ENCODE measurements at places on chromosomes 2 and 18.

GRCh38 chr18:36035253-36035652, 32.1 kb downstream of the RPRD1A start:
- no peak for DNase-seq

DNA sequence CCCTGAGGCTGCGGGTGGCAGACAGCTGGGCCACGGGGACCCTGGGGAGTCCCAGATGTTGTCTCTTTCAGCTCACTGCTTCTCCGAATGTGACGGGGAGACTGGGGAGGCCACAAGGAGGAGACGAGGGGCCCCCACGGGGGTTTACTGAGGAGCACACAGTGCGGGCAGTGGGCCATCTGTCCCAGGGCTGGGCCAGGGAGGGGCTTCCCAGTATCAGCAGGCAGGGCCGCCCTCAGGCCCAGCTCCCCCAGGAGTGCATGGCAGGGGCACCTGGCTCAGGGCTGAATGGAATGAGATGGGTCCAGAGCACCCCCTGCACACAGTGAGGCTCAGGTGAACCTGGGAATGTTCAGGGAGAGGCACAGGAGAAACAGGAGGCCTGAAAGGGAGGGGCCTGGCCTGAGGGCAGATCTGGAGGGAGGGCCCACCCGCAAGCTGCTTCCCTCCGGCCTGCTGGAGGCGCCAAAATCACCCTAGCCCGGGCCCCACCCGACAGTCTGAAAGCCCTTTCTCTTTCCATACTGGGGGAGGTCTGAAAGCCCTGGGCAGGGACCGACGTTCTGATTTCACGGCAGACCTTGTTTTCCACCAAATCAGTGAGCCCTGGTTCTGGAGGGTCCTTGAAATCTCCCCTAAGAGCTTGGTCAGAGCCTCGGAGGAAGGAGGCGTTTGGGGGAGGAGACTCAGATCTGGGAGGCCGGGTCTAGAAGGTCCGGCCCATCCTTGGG, 35.5 kb upstream of the PTMA start:
- no peak for DNase-seq

- DNase-seq: no peak
Observed at GRCh38 chr2:21890716-21891115, 766.9 kb downstream of the TDRD15 start.

DNA sequence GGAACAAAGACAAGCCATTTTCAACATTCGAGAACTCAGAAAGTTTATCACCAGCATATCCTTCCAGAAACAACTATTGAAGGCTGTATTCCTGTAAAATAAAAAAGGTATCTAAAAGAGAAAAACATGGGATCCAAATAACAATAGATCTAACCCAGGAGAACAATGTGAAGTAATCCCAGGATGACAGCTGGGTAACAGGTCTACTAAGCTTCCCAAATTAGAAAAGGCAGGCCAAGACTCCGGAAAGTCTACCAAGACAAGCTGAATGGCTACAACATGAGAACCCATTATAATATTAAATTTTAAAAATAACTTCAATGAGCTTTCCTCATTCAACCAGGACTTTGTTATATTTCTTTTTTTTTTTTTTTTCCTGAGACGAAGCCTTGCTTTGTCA, 6.5 kb downstream of the PIAS2 start:
- no peak for DNase-seq

DNA sequence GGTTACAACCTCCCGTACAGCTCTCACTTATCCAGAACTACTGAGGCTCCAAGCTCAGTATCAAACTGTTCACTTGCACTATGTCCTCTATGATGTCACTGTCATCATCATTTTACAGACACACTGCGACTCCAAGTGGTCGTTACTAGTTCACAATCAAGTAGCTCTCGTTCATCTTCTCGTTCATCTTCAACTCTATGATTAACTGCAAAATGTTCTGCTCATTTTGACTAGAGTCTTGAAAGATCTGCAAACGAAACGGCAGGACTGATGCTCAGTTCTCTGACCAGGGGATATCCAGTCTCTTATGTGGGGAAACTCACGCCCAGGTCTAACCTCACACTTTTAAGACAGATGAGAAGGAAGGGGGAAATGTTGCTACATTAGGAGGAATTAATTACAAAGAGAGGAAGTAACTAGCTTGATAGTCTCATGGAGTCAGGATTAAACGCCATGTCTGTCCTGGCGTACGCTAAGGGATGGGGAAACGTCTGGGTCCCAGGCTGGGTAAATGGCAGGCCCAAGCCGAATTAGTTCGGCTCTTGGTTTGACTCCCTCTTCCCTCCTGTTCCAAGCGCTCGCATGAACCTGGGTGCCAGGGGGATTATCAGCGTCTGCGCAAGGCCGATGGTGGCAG, 794 bp upstream of the CHCHD5 start:
- no peak for DNase-seq

- DNase-seq: no peak
Observed at GRCh38 chr18:29181151-29181901, 1004.4 kb upstream of the CDH2 start.

GRCh38 chr18:50114448-50114847, 80.5 kb downstream of the MYO5B start:
- DNase-seq: no peak

DNA sequence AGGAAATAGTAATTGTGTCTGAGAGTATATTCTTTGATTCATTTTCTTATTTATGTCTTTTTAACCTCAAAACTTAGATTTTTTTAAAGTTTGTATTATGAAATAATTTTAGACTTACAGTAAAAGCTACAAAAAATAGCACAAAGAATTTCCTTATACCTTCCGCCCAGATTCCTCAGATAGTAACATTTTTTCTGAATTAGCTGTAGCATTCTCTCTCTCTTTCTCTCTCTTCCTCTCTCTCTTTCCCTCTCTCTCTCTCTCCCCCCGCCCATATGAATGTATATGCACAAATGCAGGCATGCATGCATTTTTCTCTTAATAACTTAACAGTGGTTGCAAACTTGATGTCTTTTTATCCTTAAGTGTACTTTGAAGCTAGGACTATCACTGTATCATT, 361.1 kb upstream of the NRP2 start:
- no peak for DNase-seq

DNA sequence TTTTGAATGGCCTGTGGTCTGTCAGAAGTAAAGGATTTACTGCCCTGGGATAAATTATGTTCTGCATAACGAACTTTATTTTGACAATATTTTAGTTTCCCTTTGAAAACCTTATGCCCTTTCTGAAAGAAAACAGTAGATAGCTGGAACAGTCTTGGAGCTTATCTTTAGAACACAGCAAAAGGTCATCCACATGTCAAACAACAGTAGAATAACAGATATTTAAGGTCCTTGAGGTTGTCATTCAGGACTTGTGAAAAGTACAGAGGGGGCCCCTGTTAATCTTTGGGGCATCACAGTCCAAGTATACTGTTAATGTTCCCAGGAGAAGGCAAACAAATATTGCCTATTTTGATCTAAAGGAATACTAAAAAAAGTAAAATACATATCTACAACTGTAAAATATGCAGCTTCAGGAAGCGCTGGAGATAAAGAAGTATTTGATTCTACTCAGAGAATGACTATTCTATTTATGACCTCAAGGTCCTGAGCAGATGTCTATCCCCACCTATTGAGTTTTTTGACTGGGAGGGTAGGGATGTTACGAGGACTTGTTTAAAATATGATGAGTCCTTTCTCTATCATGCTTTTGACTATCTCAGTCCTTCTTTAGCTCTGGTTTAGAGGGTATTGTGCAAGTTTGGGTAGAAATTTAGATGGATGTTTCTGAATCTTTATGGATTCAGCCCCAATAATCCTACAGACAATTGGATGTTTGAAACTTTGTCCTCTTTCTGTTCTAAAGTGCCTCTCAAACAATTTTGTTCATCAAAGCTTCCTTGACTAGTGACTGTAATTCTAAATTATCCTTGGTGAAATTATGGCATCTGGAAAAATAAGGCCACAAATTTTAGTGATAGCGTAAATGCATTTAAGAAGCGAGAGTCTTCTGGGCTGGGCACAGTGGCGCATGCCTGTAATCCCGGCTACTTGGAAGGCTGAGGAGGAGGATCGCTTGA, 25.1 kb upstream of the TMEM214 start:
- no peak for DNase-seq

GRCh38 chr2:197268786-197269584, 41.6 kb downstream of the ANKRD44 start:
- no peak for DNase-seq

DNA sequence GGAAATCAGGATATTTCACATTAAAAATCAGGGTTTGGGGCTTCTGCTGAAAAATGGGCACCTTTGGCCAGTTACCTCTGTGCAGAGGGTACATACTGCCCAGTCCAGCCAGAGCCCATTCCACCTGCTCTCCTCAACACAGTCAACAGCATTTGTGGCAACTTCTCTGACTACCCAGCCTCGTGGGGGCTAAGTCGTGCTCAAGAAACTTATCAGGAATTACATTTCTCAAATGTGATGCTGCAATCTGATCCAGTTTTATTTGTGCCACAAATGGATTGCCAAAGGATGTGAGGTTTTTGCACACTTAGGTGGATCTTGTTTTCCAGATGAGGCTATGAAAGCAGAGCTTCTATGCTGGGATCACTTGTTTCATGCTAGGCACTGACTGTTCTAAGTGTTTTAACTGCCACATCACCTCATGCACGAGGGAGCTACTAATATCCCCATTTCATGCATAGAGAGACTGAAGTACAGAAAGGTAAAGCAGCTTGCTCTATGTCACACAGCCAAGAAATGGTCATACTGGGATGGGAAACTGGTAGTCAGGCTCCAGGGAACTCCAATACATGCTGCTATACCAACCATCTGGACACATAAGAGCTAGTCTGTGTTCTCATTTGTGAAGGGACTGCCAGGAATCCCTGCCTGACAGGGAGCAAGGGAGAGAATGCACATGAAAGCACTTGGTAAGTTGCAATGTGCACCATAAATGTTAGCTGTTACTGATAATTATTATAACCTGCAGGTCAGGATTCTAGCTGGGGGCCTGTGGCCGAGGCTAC, 89.0 kb upstream of the HK2 start:
- no peak for DNase-seq

DNA sequence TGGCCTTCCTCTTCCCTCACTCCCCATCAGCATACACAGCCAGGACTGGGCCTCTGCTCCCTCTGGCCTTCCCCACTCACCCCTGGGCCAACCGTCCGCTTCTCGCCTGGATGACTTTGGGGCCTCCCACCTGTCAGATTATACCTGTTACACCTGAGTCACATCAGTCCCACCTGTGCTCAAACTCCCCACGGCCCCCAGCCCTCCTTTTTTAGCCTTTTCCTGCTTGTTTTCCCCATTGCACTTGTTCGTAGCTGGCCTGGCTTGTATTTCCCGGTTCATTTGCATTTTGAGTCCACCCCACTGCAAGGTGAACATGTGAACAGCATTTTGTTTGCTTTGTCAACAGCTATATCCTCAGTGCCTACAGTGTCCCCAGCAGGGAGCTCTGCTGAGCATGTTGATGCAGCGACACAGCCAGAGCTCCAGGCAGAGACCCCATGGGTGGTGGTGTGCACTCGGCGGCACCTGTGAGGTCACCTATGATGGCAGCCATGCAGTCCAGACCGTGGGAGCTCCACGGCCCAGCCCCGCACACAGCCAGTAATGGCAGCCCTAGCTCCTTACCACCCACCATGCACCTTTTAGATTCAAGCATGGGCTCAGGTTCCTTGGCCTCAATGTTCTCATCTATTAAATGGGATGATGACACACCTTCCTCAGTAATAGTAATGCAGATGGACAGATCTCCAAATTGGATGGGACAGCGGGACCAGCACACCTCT, 276.4 kb upstream of the HS6ST1 start:
- DNase-seq: no peak

DNA sequence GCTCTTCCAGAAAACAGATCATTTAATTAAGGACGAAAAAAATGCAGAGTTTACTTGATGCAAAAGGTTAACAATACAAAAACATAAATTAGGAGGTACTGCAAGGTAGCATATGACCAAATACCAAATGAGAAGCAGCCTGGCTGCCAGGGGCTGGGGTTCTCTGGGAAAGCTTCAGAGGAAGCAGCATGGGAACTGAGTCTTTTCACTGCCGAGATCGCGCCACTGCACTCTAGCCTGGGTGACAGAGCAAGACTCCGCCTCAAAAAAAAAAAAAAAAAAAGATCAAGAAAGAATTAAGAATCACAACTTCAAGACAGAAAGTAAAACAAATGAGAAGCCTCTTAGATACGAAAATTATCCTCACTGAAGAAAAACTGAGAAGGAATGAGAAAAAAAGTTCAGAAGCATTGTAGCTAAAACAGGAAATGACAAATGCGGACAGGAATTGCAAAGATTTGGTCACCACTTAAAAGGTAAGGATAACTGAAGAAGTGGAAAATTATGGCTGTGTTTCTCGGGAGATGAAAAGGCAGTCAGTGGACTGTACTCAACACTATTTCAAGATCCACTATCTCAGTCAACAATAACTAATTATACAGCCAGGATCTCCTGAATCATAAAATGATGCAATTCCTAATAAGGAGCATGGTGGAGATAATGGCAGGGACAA, 4.3 kb downstream of the SEPTIN10 start:
- DNase-seq: no peak

DNA sequence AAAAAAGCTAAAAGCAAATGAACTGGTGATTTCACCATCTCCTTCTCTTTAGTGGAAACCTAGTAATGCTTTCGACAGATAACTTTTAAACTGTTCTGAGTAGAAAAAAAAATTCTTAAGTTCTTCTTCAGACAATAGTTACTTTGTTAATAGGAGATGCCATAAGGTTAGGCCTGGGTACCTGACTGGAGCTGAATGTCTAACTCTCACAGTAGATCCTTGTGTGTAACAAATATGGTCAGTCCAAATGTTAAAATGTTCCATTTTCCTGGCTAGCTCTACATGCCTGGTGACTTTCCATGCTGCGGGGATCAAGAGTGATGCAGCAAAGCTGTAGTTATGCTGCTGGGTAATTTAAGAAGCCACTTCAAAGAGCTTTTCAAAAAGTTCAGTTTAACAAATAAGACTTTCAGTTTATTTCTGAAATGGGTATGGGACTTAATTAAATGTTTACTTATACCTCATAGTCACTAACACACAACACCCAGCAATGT, 264.0 kb upstream of the SESTD1 start:
- DNase-seq: no peak

DNA sequence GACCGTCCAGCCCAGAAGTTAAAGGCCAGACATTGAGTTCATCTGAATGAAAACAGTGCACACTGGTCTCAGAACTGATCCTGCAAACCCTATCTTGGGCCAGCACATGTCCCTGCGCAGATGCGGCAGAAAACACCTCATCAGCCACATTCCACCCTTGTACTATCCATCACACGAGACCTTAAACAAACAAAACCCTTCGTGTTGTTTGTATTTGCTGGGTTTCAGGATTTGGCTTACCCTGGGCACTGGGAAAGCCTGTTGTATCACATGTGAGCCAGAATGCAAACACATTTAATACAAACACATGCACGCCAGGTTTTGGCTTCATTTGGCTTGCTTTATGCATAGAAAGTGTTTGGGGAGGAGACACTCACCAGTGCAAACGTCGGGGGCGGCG, 12.5 kb downstream of the WIPF1 start:
- no peak for DNase-seq

- DNase-seq: no peak
Observed at GRCh38 chr18:48990481-48991318, 39.9 kb upstream of the SMAD7 start.

- DNase-seq: peak; percentile 18
Observed at GRCh38 chr2:159903443-159904126, 105.6 kb upstream of the CD302 start.

Measured in stimulated activated CD8-positive, alpha-beta memory T cell treated with anti-CD3 and anti-CD28 coated beads, Interleukin-4, amount 100 ng/mL, for 1 hour (primary cell).